ENCODE measurements at places on chromosomes 3 and 15.

GRCh38 chr3:107328069-107328468 is 49.2 kb upstream of the CCDC54 start:
- no peak for DNase-seq

- no peak for DNase-seq
Measured at GRCh38 chr3:127614928-127615589, 13.9 kb upstream of the PODXL2 start.

GRCh38 chr15:72229076-72229946 is 1.7 kb downstream of the PKM start:
- peak; percentile 64 for DNase-seq

- DNase-seq: peak; percentile 59
Measured at GRCh38 chr15:97992823-97993222, 32.3 kb downstream of the ARRDC4 start.

DNA sequence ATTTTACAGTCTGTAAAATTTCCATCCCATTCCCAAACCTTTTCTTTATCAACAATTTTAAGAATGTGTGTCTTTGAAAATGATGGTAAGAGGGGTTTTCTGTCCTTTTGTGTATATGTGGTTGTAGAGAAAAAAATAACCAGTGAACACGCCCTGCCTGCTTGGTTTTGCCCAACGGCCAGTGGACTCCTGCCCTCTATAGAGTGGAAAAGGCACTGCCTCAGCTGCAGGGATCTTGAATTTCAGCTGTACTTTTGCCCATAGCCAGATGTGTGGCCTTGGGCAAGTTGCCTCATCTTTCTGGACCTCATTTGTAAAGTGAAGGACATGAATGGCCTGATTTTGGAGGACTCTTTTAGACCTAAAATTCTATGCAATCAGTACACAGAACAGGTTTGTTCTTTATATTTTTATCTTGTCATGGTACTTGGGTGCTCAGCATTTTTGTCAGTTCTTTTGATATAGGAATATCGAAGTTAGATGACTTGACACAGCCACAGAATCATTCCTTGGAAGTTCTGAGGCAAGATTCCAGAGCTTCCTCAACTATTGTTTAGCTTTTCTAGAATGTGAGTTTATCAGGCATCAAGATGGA is 81.0 kb downstream of the CLDN11 start:
- no peak for DNase-seq

- DNase-seq: no peak
Measured at GRCh38 chr3:160684368-160684740, 7.4 kb downstream of the ARL14 start.

DNA sequence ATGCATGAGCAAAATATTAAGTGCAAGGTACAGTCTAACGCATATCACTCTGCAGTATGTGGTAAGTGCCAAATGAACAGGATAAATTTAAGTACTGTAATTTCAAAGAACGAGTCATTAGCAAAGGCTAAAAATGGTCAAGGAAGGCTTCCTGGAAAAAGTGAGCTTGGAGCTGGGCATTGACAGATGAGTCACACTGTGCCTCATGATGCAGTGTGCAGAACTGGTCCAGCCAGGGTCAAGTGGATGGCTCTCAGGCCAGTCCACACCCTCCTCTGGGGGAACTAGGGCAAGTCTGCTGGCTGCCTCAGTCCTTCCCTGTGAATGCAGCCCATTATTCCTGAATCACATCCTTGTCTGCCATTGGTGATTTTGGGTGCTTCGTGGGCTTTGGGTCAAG is 76.3 kb downstream of the CACNA1D start:
- DNase-seq: peak; percentile 18

- no peak for DNase-seq
Measured at GRCh38 chr3:52433996-52434479, 10.9 kb downstream of the SEMA3G start.

GRCh38 chr15:69265347-69265955 is 33.3 kb upstream of the PAQR5 start:
- peak; percentile 49 for DNase-seq

- DNase-seq: no peak
Measured at GRCh38 chr3:32460031-32460749, 42.5 kb downstream of the CMTM6 start.

GRCh38 chr3:52231502-52232278 is 6.2 kb upstream of the TLR9 start:
- DNase-seq: peak; percentile 72

DNA sequence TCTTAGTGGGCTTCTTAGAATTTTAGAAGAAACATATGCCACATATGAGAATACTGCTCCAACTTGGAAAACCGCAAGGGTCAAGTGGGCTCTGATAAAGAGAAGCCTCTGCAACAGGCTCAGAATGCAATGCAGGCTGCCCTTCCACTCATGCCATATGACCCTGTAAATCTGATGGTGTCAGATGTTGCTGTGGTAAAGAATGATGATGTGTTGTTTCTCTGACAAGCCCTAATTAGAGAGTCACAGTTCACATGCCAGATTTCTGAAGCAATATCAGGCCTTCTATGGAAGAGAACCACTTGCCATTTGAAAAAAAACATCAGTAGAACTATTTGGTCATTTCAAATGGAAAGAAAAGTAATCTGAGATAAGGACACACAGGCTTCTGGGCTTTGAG is 749.6 kb downstream of the AGBL1 start:
- no peak for DNase-seq

DNA sequence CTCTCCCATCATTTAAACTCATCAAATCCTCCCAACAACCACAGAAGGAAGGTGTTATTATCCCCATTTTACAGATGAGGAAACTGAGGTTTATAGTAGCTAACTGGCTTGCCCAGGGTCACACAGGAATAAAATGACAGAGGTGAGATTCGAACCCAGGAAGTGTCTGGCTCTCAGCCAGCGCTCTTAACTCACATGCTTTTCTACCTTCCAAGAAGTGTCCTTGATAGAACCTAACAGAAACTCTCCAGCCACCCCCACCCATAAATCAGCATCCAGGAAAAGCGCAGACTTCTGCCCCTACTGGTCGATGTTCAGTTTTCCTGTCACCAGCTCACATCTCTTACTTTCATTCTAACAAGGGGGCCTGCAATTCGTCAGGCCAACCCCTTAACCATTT is 51.7 kb downstream of the SPATA12 start:
- DNase-seq: no peak

DNA sequence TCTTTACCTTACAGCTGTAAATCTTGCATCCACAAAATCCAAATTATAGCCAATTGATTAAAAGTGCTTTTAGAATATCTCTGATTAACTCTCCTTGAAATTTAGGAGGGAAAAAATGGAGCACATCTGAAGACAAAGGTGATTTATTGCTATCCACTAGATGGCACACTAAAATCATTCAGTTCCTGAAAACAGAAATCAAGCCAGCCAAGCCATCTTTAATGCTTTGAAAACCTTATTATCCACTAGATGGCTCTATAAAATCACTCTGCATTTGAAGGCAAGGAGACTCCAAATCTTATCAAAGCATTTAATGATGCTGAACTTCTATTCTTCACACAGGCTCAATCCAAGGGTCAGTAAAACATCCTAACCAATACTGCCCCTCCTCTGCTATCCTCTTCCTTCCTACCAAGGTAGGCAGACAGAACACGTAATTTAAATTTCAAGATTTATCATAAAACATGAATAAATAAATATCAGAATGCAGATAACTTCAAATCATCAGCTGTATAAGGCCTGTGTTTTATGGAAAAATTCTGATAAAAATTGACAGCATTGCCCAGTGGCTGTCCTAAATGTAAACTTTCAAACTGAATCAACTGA is 48.4 kb downstream of the GOLIM4 start:
- peak; percentile 81 for DNase-seq

DNA sequence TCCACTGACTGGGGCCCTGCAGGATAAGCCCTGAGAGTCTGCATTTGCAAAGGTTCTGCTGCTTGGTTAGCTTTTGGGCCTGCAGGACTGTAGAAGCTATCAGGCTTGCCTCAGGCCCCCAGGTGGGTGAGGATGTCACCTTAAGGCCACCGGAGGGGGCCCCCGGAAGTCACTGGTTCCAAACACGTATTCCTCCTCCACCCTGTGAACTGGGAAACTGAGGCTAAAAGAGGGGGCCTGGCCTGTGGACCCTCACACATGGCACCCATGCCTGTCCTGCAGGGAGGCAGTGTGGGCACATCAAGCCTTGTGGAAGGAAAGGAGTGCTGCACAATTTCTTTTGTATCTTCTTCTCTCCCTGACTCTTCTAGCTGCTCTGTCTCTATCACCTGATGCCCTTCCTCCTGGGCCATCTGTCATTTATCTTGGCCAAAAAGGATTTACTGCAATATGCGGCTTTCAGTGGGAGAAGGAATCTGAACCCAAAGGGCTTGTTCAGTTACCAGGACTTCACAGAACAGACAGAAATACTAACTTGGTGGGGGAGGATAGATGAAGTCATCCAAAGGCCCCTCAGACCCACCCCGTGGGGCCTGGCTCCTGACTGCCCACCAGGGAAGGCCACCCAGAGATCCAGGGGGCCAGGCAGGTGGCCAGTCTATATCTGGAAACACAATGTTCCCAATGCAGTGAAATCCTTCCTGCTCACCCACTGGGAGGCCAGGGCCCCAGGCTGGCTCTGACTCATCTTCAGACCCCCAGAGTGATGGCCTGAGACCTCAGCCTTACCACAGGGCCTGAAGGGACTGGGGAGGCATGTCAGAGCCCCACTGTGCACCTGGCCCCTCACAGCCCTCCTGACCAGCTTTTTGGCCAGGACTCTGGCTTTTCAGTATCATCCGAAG is 18.3 kb downstream of the UBAP1L start:
- no peak for DNase-seq

DNA sequence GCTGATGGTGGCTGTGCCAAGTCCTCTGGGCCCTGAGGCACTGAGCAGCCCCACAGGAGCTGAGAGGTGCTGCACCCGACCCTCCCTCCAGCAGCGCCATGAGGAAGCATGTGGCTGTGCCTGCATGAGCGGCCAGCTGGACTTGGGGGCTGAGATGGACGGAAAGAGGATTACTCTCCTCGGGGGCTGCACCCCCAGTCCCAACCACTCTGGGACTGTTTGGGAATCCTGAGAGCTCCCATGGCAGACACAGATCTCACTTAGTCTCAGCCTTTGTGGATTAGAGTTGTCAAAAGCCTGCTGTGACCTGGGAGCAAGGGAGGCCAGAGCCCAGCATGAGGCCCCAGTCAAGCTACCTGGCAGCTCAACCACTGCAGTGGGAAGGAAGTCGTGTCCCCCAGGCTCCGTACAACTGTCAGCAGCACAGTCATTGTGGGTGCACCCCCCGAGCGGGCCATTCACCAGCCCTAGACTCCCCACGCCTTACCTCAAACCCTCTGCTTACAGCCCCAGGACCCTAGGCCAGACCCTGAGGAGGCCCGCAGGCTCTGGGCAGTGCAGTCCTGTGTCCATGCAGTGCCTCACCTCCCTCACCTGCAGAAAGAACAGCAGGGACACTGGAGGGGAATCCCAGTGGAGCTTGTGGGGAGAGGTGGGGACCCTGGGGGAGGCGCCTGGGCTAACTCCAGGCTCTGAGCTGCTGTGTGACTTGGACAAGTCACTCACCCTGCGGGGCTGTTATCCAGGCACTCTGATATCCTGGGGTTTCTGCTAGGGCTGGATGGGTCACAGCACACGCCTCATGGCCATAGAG is 17.1 kb downstream of the PRR23E start:
- DNase-seq: no peak

- DNase-seq: no peak
Measured at GRCh38 chr3:136211547-136211946, 15.4 kb upstream of the MSL2 start.

- DNase-seq: no peak
Measured at GRCh38 chr15:88714782-88715372, 76.1 kb downstream of the ISG20 start.

GRCh38 chr15:61116825-61117224 is 112.3 kb downstream of the RORA start:
- DNase-seq: no peak

DNA sequence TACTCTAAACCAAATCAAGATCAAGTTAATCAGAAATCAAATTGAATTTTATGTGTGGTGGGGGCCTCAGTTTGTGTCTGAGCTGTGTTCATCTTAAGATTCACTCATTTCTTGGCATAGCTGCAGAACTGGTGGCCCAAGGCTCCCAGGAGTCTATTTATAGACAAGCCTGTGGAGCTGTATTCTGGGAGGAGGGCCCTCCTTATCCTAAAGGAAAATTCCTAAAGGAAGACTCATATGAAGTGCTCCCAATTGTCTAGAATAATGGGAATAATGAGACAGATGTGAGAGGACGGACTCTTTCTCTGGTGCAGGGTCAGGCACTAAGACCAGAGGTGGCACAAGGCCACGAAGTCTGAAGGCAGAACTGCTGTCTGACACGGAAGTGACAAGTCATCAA is 38.9 kb downstream of the C3orf85 start:
- DNase-seq: no peak

DNA sequence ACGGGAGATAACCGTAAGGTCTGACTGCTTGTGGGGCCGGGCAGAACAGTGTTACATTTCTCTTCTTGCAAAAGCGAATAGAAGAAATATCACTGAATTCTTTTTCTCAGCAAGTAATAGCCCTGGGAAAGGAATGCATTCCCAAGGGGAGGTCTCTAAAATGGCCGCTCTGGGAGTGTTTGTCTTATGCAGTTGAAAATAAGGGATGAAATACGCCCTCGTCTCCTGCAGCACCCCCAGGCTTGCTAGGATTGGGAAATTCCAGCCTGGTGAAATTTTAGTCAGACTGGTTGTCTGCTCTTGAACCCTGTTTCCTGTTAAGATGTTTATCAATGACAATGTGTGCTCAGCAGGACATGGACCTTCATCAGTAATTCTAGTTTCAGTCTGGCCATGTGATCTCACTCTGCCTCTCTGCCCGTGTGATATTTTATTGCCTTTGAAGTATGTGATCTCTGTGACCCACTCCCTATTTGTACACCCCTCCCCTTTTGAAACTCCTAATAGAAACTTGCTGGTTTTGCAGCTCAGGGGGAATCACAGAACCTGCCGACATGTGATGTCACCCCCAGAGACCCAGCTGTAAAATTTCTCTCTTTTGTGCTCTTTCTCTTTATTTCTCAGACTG is 715.6 kb downstream of the ROBO1 start:
- DNase-seq: no peak

DNA sequence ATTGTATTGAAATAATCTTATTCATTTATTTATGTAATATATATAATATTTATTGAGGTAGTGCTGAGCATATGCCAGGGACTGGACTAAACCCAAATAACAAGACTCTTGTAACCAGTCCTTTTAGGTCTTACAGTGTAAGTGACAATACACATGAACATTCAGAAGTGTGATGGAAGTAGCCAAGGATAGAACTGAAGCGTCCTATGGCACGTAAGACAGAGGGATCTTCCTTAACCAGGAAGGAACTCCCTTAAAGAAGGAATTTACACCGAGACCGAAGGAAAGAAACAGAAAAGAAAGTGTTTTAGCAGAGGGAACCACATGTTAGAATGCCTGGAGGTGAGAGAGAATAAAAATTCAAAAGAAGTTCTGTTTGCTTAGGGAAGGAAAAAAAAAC is 23.6 kb upstream of the CLDN1 start:
- no peak for DNase-seq

All from inflammatory macrophage treated with lipopolysaccharide for 4 hours (primary cell).